ENCODE measurements at places on chromosomes 5 and 9.

DNA sequence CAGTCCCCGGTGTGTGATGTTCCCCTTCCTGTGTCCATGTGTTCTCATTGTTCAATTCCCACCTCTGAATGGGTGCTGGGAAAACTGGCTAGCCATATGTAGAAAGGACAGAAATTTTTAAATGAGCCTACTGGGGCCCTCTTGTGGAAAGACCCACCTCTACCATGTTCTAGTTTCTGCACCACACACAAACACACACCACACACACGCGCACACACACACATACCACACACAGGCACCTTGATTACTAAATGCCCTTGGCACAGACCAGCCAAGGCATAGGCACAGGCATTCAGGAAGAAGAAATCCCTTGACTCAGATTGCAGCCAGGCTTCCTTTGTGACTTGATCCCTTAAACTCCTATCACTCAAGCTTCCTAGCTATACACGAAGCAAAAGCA, 60.5 kb downstream of the SIL1 start:
- DNase-seq: no peak

DNA sequence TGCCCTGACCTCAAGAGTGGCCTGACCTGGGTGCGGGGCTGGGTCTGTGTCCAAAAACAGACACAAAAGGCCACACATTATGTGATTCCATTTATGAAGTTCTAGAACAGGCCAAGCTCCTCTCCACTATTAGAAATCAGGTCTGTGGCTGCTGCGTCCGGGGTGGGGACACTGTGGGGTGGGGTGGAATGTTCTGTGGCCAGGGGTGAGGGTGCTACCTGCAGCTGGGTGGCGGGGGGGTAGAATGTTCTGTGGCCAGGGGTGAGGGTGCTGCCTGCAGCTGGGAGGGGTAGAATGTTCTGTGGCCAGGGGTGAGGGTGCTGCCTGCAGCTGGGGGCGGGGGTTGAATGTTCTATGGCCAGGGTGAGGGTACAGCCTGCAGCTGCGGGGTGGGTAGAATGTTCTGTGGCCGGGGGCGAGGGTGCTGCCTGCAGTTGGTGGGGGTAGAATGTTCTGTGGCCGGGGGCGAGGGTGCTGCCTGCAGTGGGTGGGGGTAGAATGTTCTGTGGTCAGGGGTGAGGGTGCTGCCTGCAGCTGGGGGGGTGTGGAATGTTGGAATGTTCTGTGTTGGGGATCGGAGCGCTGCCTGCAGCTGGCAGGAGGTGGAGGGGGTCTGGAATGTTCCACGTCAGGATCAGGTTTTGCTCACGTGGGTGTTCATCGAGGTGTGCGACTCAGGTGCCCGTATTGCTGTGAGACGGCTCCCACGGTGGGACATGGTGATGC, 8.3 kb downstream of the LCN12 start:
- no peak for DNase-seq

DNA sequence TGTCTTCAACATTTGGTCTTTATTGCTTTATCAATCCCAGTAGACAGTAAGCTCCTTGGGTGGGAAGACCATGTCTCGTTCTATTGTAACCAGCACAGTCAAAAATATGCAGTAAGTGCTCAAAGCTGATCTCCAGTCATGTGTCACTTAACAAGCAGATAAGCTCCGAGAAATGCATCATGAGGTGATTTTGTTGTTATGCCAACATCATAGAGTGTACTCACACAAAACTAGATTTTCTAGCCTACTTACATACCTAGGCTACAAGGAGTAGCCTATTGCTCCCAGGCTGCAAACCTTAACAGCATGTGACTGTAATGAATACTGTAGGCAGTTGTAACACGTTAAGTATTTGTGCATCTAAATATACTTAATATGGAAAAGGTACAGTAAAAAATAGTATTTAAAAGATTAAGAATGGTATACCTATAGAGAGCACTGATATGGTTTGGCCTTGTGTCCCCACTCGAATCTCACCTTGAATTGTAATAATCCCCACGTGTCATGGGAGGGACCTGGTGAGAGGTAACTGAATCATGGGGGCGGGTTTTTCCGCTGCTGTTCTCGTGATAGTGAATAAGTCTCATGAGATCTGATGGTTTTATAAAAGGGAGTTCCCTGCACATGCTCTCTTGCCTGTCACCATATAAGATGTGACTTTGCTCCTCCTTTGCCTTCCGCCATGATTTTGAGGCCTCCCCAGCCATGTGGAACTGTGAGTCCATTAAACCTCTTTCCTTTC, 39.8 kb upstream of the PCSK5 start:
- no peak for DNase-seq

GRCh38 chr9:134641173-134641989, at the start of gene COL5A1:
Gene COL5A1 (plus strand): TSS chr9:134641803. CDS start chr9:134642188, 385 bp downstream.
- peak; percentile 4 for DNase-seq

DNA sequence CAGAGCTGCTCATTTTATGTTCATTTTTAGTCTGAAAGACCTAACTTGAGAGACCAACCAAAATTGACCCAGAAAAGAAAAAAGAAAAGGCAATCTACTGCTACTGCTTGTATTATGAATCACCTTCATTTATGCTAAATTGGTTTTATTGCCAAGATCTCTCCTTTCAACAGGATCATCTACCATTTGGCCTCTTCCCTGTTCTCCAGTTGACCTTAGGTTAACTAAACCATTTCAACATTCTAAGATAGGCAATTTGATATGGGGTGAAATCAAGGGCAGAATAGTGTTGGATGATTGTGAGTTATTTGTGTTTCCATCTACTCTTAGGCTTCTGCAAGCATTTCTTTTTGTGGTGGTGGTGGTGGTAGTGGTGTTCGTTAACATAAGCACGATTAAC, 48.3 kb upstream of the POU4F3 start:
- no peak for DNase-seq

DNA sequence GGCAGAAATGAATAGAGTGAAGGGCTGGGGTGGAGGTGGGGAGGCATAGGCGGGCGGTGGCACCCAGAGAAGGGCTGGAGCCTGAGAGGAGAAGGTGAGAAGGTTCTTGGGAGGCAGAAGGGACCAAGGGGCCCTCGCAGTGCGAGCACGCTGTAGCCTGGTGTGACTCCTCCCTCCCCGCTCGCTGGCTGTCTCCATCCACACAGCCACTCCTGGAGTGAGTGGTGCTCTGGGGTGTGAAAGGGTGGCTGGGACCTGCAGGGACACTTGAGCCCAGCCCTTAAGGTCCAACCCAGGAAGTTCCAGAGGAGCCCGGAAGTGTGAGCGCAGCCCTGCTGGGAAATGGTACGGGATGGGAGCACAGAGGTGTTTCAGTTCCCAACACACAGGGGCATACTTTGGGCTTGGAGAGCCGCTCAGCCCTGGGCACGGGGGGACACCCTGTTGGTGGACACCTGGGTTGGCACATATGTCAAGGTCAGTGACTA, 9.3 kb upstream of the SCGB3A1 start:
- no peak for DNase-seq

DNA sequence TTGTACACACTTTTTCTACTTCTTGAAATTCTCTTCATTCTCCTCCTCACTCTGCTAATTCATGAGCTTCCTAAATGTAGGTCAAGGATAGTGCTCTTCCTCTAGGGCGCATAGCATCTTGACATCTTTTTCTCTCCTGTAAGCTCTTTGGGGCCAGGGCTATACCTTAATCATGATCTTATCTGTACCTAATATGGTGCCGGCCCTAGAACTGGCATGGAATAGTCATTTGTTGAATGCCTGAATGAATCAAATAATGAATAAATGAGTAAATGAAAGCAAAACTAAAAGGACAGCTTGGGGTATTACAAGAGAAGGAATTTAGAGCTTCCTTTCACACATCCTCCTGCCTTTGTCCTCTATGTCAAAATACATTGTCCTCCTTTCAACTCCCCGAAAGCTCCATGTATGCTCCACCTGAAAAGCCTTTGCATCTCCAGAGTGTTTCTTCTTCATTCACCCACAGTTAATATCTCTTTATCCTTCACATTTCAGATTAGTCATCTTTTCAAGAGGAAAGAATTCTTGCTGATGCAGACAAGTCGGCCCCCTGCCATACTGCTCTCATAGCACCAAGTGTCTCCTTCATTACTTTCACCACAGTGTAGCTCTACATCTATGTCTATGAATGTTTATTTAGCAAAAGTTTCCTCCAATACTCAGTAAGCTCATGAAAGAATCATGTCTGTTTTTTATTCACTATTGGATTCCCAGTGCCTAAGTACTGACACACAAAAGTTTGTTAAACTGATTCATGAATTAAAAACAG, 16.4 kb upstream of the PPP2R2B start:
- no peak for DNase-seq

GRCh38 chr9:73152543-73152844, 829 bp downstream of the ANXA1 start:
- no peak for DNase-seq

DNA sequence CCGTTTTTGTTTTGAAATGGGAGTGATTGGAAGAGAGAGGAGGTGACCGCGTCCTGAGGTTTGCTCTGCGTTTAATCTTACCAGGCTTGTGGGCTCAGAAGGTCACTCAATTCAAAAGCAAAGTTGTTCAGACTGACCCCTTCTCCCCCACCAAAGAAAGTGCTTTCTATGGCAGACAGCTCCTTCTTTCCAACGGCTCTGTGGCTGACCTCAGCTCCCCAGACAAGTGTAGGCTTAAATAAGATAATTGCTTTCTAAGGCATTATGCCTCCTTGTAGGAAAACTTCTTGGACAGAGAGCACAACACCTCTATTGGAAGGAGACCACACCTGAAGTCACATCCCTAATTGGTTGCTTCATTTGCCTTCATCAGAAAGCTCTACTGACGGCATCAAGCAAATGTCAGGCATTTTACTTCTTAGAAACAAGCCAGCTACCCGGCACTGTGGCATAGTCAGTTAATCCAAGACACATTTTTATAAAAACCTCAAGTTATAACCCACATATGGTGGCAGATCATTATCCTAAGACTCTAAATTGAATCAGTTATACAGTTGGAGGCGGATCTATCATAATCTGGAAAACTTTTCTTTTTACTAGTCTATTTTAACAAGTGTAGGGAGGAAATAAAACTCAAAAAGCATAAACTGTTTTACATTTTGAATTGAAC, 94.9 kb downstream of the TMEM174 start:
- no peak for DNase-seq

- DNase-seq: no peak
These were observed 69.3 kb downstream of the SHB start for GRCh38 chr9:37999588-38000189.

DNA sequence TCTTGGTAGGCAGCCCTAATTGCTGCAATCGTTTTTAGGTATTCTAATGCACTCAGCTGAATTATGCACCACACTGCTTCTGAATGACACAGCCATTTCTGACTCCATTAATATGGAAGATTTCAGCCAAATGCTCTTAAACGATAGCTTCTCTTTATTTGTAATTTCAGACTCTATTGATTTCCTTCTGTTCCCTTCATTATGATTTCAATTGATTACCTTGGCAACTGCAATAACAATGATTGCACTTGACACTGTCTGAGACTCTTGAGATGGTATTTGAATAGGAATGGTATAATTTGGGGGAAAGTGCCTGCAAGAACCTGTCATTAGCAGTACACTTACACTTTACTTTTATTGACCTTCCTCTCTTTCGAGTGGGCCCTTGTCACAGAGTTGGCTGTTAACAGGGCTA, 296.1 kb upstream of the DMAC1 start:
- no peak for DNase-seq

DNA sequence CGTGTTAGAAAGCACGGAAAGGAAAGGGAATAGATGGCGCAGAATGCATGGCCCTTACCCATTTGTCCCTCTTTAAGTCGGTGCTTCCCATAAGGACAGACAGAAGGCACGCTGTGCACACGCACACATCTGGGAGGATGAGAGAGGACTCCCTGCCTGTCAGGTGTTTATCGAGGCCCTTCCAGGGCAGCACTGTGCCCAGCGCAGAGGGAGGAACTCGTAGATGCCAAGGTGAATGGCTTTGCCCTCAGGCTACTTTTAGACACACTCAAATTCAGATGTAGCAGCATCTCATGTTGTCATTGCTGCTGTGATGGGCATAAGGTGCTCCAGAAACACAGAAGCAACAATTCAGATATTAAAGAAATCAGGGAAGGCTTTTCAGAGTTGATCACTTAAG, 70.2 kb upstream of the CTSL start:
- DNase-seq: no peak

Measured in stimulated activated CD8-positive, alpha-beta memory T cell treated with anti-CD3 and anti-CD28 coated beads, Interleukin-15, amount 100 ng/mL, for 24 hours (primary cell).